Endodermal cell (in vitro differentiated cells): ENCODE measurements at places on chromosomes 2 and 18.

GRCh38 chr2:170932166-170932565 lies 3.1 kb downstream of the GORASP2 start:
- H3K4me1 ChIP-seq: no peaks in the 10 kb centered on the region
- H3K27me3 ChIP-seq: no peaks in the 10 kb centered on the region
- no peak overlapping the region for H3K4me3 ChIP-seq
- H3K27ac ChIP-seq: no peak overlapping the region

DNA sequence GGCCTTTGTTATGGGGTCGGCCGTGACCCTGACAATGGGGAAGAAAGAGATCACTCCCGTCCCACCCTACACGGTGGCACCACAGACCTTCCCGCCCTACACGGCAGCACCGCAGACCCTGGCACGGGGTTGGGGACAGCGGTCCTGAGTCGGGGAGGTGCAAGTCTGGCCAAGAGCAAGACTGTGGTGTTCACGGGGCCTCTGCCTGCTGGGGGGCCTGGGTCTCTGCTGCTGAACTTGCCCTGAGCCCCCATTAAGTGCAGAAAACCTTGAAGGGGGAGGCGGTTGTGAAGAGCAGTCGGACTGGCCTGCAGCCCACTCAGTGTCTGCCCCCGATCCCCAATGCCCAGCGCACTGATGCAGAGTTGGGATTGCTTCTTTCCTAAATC lies 75.9 kb downstream of the SLC66A2 start:
- no peaks in the 10 kb centered on the region for H3K4me1 ChIP-seq
- peak; percentile 29 for DNase-seq
- H3K4me3 ChIP-seq: no peak overlapping the region
- no peaks in the 10 kb centered on the region for H3K27me3 ChIP-seq
- no peaks in the 10 kb centered on the region for H3K36me3 ChIP-seq

DNA sequence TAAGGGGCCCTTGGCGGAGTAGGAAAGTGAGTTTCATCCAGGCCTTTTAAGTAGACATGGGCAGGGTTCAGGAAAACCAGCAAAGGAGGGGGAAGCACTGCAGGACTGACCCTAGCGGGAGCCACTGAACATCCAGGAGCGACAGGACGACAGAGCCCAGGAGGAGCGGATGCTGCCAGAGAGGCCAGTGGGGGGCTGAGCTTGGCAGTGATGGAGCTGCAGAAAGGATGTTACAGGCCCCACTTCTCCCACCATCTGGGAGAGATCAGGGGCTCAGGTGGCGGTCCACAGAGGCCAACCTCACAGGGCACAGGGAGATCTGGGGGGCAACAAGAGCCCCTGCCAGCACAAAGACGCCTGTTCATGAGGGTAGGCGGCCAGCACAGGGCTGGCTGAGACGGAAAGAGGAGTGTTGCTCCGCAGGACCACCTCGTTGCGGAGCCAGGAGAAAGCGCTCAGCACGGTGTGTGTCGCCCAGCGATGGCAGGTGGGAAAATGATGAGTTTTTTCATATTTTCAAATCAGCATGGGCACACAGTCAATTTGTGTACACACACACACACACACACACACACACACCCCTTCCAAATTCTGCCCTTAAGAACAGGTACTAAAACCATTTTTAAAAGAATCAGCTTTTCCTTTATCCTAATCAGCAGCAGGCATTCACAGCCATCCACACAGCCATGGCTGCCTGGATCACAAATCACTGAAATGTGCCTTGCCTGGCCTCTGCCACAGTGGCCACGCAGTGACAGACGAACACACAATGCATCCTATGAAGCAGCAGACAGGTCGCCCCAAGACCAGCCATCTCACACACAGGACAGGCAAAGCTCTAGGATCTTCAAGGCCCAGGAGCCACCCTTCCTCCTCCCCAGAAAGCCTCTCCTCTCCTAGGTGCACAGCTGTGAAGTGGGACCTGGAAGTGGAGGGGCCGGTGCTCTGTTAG lies 63.2 kb downstream of the NDUFA10 start:
- H3K4me1 ChIP-seq: no peaks in the 10 kb centered on the region
- DNase-seq: no peak
- H3K36me3 ChIP-seq: peaks cover 20% of the 10 kb centered on the region
- no peaks in the 10 kb centered on the region for H3K27me3 ChIP-seq

DNA sequence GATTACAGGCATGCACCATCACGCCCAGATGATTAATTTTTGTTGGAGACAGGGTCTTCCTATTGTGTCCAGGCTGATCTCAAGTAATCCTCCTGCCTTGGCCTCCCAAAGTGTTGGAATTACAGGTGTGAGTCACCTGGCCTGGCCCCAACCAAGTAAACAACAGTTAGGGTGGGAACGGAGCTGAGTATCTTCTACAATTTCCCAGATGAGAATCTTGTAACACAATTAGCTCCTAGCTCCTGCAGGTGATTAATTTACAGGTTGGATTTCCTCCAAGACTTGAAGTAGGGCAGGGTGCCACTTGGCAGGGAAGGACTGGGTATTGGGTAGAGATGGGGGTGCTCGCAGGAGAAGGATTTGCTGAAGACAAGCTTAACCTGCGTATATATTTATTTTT lies 17.8 kb downstream of the NLRC4 start:
- no peaks in the 10 kb centered on the region for H3K36me3 ChIP-seq
- no peak overlapping the region for H3K27ac ChIP-seq
- no peak overlapping the region for H3K4me3 ChIP-seq
- DNase-seq: no peak
- H3K27me3 ChIP-seq: no peaks in the 10 kb centered on the region

DNA sequence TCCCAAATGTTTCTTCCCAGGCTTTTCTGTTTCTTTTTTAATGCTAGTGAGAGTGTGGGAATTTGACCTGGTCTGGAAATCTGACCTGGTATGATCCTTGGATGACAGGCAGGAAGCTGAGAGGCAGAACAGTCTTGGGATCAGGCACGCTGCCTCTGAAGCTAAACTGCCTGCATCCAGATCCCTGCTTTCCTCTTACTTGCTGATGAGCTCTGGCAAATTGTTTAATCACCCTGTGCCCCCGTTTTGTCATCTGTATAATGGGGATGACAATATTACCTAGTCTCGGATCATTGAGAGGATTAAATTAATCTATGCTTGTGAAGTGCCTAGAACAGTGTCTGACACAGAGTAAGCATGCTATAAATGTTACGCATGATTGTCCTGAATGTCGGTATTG lies 3.3 kb downstream of the KLHL23 start:
- DNase-seq: no peak
- H3K27ac ChIP-seq: no peak overlapping the region
- H3K27me3 ChIP-seq: peaks cover 7% of the 10 kb centered on the region
- peaks cover 21% of the 10 kb centered on the region for H3K36me3 ChIP-seq

DNA sequence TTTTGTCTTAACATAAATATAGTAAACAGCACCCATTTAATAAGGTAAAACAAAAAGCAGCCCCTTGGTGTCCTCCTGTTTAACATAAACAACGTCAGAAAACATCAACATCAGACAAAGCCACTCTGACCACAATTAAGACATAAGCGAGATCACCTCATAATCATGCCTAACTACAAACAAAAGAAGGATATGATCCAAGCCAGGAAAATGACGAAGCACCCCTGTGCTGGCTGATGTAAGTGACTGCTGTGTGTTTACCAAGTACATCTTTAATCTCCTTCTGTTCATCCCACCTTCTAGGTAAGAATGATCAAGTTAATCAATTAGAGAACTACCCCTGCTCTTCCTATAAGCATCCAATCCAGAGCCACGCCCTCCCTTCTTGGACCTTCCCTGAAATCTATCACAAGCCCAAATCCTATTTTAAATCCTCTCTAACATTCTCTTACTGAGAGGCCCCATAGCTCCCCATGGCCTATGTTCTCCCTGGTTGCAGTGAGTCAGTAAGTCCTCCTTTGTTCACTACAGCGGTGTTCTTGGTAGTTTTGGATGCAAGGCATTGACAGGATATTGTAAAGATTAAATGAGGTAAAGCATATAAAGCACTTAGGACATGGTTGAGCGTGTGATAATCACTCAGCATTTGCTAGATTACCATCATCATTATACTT lies 424.2 kb downstream of the TSN start:
- no peaks in the 10 kb centered on the region for H3K36me3 ChIP-seq
- H3K27me3 ChIP-seq: no peaks in the 10 kb centered on the region
- no peak overlapping the region for H3K27ac ChIP-seq
- H3K4me3 ChIP-seq: no peak overlapping the region

GRCh38 chr2:85666435-85667316 lies 1.3 kb downstream of the SFTPB start:
- no peak overlapping the region for H3K27ac ChIP-seq
- no peaks in the 10 kb centered on the region for H3K27me3 ChIP-seq

GRCh38 chr2:12965540-12966269 lies 249.0 kb downstream of the TRIB2 start:
- H3K36me3 ChIP-seq: no peaks in the 10 kb centered on the region
- H3K4me1 ChIP-seq: peaks cover 13% of the 10 kb centered on the region
- no peak overlapping the region for H3K27ac ChIP-seq
- no peak overlapping the region for H3K4me3 ChIP-seq
- no peak for DNase-seq
- H3K27me3 ChIP-seq: peaks cover 23% of the 10 kb centered on the region

- no peak overlapping the region for H3K27ac ChIP-seq
- H3K4me3 ChIP-seq: no peak overlapping the region
- H3K27me3 ChIP-seq: no peaks in the 10 kb centered on the region
- H3K4me1 ChIP-seq: no peaks in the 10 kb centered on the region
- no peak for DNase-seq
Measured at GRCh38 chr2:40439473-40439872, 12.4 kb downstream of the SLC8A1 start.

DNA sequence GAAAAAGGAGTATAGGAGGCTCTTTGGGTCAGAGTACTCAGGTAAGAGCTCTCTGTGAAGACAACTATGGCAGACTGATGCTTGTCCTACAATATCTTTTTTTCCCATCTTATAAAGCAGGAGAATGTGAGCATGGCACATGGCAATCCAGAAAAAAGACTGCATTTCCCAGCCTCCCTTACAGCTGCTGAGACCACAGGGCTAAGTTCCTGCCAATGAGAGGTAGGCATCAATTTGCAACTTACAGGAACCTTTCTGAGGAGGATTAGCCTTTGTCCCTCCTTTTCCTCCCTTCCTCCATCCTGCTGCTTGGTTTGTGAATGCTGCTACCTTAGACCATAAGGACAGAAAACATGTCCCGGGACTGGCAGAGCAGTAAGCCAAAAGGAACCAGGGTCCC lies 37.8 kb upstream of the ST8SIA5 start:
- H3K36me3 ChIP-seq: no peaks in the 10 kb centered on the region
- H3K4me3 ChIP-seq: no peak overlapping the region
- DNase-seq: peak; percentile 48
- no peak overlapping the region for H3K27ac ChIP-seq
- no peaks in the 10 kb centered on the region for H3K27me3 ChIP-seq

DNA sequence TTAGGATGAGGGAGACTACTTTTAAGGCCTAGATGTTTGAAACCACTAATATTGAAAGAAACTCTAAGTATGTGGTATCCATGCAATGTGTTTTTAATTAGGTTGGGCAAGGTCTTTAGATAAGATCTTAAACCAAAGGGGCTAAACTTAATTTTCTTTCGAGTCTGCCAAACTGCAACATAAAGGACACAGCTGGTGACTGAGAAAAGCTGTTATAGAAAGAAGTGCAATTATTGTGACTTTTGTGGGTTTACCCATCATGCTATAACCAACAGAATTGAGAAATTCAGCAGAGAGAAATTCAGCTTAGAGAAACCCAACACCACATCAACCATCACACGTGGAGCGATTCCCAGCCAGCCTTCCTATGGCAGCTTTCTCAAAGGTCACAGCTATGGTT lies 119.5 kb upstream of the LMAN1 start:
- H3K36me3 ChIP-seq: no peaks in the 10 kb centered on the region
- no peaks in the 10 kb centered on the region for H3K27me3 ChIP-seq
- no peak overlapping the region for H3K27ac ChIP-seq
- H3K4me1 ChIP-seq: no peaks in the 10 kb centered on the region
- no peak for DNase-seq

DNA sequence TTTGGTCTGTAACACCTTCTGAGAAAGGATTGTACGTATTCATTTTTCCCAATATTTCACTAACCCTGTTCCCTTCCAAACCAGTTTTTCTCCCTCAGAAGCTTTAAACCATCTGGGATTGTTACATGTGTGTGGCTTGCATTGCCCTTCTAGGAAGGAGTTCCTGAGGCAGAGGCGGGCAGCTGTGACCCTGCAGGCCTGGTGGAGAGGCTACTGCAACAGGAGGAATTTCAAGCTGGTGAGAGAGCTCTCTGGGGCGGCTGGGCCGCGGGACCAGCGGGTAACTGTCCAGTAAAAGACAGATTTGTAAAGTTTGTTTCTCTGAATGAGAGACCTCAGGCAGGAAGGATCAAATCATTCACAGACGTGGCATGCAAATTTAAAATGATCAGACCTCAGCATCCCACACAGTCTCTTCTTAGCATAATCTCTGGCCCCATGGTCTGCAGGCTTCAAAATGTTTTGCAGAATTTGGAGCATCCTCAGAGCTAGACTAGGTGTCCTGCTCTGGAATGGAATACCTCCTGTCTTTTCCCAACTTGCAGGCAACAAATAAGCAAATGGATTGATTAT lies 40.2 kb upstream of the GPR17 start:
- H3K36me3 ChIP-seq: no peaks in the 10 kb centered on the region
- H3K4me1 ChIP-seq: no peaks in the 10 kb centered on the region
- H3K27me3 ChIP-seq: no peaks in the 10 kb centered on the region
